ENCODE measurements at places on chromosomes 16 and 17.

- no peak for DNase-seq
Observed at GRCh38 chr17:37488009-37488604, 1.6 kb upstream of the DUSP14 start.

DNA sequence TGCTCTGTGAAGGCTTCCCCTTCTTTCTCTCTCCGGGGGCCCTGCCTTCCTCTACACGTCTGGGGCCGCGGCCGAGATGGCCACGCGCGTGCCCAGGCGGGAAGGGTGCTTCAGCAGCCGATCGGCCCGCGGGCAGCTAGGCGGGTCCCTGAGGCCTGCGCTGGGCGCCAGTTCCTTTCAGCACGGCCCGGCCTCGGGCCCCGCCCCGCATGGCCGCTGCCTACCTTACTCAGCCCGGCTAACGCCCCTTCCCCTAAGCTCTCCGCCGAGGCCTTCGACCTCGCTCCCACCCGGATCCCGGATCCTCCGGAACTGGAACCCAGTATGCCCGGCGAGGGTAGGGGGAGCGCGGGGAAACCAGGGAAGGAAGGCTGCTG lies 335 bp downstream of the TMEM11 start:
- no peak for DNase-seq

GRCh38 chr17:28702752-28703150 lies 8.9 kb downstream of the PROCA1 start:
- DNase-seq, result no peak

- no peak for DNase-seq
Observed at GRCh38 chr16:54135361-54136275, 151.0 kb downstream of the IRX3 start.

Measured in activated T-cell treated with anti-CD3 and anti-CD28 coated beads for 1 hour (primary cell).